Ovary (tissue), 10 donors: ENCODE measurements at places on chromosomes 5 and 9.

DNA sequence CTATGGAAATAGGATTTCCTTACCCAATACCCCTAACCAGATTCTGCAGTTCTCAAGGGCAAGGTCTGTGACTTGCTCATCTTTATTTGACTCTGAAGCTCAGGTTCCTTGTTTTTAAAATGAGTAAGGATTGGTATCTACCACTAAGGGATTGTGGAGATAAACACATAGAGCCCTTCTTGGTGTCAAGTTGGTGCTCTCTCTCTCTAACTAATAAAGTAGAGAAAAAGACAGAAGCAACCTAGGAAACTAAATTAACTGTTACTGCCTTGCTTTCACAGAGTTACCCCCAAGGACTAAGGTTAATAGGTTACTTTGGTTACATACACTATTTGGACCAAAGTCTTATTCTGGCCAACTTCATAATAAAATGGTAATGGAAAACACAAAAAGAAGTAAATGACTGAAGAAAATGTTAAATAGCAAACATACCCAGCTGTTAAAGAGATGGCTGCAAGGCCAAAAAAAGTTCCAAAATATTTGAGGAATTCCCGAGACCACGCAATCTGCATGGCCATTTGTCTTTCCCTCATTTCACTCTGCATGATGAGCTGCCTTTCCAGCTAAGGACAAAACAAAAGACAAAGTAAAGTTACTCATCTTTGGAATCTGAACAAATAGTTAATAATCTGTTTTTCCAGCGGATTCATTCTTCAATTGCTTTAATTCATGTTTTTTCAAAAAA is 21.8 kb upstream of the RLN1 start:
- DNase-seq: no peak

GRCh38 chr5:176908675-176909368 is 9.7 kb upstream of the HK3 start:
- DNase-seq: no peak

- DNase-seq: no peak
Measured at GRCh38 chr5:147464211-147464610, 45.7 kb downstream of the DPYSL3 start.

- no peak for DNase-seq
Measured at GRCh38 chr9:116358251-116358650, 204.7 kb downstream of the PAPPA start.

DNA sequence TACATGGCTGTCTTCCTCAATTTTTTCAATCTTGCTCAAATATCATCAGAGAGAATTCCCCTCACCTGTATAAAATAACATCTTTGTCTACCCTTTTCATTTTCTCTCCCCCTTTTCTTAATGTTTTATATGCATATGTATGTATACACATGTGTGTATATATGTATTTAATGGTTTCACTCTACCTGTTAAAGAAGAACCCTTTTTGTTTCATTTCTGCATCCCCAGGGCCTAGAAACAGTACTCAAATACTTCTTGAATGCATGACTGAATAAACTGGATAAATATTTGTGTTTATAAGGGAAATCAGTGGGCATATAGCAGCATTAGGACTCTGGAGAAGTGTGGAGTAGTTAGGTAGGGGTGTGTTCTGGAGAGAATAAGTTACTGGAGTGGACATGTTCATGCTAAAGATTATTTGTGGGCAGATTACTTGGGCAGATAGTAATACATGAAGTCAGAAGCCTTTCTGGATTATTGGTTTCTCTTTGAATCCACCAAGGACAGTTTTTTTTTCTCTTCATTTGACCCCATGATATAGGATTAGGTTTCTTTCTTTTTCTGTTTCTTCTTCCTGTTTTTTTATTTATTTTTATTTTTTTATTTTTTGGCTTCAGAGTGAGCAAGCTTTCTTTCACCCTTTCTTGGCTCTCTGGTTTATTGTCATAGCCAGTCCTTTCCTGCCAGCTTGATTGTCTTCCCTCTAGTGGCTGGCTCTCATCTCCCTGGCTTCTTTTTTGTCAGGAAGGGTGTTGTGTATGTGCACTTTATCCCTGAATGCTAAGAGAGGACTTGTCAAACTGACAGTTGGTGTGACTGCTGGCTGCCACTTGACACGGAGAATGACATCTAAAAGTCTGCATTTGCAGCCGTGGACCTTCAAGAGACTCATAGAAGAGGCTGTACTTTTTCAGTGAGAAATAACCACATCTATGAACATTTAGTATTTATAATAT is 89.3 kb downstream of the ZCCHC7 start:
- no peak for DNase-seq

DNA sequence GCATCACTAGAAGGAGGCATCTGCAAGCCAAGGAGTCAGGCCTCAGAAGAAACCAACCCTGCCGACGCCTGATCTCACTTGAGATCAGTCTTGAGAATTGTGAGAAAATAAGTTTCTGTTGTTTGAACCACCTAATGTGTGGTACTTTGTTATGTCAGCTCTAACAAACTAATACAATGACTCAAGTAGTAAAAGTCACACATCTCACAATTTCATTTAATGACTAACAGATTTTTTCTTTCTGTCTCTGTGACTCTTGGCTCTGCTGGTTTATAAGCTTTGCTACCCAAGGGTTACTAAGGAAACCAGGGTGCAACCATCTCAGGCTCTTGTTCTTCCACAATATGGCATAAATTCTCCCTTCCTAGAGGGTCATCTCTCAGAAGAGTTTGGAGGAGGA is 315.8 kb upstream of the GRAMD2B start:
- no peak for DNase-seq

DNA sequence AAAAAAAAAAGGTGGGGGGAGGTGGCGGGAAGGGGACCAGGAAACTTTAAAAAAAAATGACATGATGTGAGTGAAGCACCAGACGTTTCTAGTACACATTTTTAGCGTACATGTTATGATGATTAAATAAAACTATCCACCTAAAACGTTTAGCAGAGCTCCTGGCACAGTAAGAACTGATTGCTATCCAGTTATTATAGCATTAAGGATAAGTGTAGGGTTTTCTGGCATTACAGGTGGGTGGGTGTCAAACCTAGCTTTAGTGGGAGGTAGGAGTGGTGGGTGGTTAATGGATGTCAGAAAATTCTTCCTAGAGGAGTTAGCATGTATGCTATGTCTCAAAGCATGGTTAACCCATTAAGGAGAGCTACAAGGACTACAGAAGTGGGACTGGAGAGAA is 2329.5 kb downstream of the MAT2B start:
- no peak for DNase-seq

- no peak for DNase-seq
Measured at GRCh38 chr9:124008694-124009530, 2.7 kb upstream of the LHX2 start.

- DNase-seq: no peak
Measured at GRCh38 chr9:73264631-73265030, 113.0 kb downstream of the ANXA1 start.

DNA sequence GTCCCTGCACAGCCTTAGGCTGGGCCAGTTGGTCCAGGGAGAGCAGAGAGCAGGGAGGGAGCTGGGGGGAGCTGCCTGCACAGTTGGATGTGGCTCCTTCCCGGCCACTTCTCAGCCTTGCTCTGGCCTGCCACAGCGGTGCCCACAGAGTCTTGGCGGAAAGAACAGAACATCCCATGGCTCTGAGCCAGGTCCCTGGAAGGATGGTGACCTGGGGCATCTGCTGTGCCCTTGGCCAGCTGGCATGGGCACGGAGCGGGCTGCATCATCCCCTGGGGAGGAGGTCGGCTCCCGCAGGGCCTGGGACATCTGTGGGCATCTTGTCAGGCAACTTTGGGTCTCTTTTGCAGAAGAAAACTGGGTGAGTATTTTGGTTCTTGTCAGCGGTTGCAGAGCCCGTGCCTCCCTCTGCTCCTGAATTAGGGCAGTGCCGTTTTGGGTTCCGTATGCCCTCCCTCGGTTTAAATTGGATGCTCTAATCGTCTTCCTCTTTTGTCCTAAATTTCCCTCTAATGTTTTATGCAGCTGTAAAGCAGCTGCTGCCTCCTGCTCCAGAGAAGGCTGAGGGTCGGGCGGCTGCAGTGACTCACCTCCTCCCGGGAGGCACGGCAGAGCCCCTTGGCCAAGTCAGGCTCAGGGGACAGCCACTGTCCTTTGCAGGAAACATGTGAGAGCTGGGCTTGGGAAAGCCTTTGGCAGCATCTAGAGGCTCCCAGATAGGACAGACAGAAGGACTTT is 10.5 kb upstream of the NACC2 start:
- DNase-seq: no peak

DNA sequence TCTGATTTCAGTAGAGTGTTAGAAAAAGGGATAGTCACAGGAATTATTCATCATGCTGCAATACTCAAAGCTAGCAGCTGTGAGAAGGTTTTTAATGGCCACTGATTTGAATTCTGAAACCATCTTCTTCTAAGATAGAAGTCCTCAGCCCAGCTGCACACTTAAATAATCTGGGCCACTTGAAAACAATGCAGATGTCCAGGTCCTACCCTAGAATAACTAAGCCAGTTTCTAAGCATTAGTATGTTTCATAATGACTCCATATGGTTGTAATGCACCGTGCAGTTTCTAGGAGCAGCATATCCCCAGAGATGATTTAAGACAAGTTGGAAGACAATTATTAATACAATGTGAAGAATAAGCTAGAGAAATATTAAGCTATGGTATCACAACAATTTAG is 159.9 kb upstream of the FBXL17 start:
- no peak for DNase-seq

DNA sequence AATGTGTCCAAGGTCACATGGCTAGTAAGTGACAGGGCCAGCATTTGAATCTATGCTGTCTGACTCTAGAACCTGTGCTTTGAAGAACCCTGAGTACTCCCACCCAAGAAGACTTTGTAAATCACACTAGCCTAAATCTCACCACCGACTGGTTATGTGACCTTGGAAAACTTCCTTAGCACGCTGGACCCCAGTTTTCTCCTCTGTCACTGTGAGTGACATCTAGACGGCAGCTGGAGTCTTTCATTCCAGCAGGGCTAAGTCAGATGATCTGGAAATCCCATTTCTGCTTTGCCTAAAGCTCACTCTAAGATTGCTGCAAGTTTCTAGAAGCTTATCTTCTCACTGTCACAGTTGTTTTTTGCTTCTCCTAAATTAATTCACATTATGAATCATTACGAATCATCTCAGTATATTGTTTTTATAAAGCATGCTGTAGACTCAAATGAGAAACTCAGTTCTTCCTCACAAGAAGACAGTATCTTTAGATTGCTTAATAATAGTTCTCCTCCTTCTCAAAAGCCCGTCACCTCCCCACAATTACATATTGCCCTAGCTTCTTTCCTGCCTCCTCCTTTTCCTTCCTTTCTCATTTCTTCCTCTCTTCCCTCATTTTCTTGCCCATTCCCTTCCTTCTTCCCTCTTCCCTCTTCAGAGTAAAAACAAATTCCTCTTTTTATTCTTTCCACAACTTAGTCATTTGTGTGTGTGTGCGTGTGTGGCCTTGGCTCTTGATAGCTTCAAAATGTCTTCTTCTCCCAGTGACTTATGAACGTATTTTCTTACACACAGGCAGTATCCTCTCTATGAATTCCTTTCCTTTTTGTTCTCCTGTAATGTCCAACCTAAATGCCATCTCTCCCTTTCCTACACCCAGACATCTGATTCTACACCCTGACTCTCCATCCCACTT is 16.8 kb downstream of the ALDOB start:
- no peak for DNase-seq

DNA sequence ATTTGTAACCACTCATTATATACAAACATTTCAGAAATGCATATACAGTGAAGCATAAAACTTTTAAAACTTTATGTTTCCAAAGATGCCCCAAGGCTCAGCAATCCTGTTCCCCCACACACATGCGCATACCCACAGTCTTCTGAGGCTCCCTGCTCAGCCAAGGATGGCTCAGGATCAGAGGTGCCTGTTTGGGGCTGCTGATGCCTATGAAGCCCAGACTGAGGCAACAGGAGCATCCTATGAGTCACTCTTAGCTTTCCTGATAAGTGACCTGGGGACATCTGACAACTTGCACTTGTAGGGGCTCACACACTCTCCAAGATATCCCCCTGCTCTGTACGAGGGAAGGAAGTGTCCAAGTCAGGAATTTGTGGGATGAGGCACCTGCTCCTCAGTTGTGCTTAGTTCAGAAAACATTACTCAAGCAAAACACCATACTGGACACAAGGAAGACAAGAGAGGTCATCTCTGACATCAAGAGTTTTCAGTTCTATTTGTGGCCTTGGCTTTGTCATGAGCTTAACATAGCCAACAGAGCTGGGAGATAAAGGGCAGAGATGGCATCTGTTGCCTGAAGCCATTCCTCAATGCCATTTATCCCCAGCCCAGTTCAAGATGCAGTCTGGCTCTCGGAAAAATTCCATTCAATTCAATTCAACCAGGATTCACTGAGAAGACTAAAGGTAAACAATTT is 62.3 kb downstream of the NIPSNAP3B start:
- no peak for DNase-seq

- DNase-seq: no peak
Measured at GRCh38 chr5:118967059-118967508, 21.3 kb downstream of the DTWD2 start.

DNA sequence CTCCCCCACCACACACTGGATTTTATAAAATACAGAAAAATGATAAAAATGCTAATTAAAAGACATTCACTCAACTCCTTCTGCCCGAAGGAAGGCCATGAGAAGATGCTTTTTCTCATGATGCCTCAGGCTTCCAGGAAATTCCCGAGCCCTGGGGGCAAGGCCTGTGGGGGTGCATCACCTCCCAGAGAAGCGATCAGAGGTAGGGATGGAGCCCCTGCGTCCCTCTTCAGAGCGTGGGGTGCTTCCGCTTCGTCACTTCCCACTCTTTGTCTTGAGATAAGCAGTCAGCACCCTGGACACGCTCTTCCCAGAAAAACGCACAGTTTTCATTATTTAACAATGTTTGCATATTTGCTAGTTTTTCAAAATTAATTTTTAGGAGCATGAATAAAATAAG is 33.3 kb upstream of the SH3PXD2B start:
- peak; percentile 68 for DNase-seq

GRCh38 chr5:14063691-14064090 is 79.5 kb upstream of the TRIO start:
- no peak for DNase-seq

GRCh38 chr9:89001917-89002540 is 10.8 kb downstream of the S1PR3 start:
- DNase-seq: no peak

GRCh38 chr5:127870914-127871313 is 167.7 kb downstream of the CCDC192 start:
- DNase-seq: peak; percentile 67

DNA sequence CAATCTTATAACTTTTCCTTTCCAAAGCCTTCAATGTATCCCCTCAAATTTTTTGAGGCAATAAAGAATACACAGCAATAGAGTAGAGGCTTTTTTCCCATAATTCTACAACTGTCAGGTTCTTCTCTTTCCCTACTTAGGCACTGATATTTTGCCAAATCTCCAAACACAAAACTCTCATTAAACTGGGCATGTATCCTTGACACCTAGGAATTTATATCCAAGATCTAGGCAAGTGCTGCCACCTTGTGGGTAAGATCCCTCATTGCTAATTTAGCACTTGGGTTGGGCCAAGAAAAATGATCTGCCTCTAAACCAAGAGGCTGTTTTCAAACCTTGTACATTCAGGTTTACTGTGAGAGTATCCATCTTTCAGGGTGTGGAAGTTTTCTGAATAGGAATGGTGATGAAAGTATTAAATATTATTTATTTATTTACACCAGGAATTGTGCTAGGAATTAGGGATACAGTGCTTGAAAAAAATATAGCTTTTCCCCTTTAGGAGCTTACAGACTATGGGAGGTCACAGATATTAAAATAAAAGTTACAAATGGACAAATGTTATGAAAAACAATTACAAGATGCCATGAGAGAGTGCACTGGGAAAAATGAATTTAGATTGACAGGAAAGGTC is 17.6 kb downstream of the TSTD2 start:
- DNase-seq: peak; percentile 71
